MM.1S (cell line): ENCODE measurements at places on chromosomes 1 and 21.

GRCh38 chr21:26834181-26834905, 10.9 kb downstream of the ADAMTS1 start:
- no peak for DNase-seq

GRCh38 chr21:45472445-45473365, 67.7 kb downstream of the COL18A1 start:
- no peak for DNase-seq

DNA sequence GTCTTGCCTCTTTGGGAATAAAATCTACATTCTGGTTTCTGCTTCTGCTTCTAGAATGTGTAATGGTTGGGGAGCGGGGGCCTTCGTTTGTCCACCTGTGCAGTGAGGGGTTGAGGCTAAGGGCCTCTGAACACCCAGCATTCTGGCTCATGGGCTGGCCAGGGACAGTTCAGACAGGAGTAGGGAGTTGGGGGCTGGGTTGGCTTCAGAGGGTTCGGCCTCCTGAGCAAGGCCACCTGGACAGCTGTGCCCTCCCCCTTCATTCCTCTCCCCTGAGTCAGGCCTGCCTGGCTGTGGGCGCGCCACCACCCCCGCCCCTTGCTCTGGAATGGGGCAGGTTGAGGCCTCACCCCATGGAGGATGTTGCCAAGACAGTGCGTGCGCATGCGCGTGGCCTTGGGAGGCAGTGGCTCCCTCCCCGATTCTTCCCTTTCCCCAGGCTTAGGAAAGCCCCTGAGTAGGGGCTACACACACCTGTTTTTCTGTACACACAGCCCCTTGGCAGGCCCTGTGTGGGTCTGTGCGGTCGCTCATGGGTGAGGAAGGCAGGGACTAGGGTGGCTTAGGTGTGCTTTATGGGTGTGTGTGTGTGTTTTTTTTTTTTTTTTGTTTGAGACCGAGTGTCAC, 57.0 kb downstream of the YARS1 start:
- no peak for DNase-seq

DNA sequence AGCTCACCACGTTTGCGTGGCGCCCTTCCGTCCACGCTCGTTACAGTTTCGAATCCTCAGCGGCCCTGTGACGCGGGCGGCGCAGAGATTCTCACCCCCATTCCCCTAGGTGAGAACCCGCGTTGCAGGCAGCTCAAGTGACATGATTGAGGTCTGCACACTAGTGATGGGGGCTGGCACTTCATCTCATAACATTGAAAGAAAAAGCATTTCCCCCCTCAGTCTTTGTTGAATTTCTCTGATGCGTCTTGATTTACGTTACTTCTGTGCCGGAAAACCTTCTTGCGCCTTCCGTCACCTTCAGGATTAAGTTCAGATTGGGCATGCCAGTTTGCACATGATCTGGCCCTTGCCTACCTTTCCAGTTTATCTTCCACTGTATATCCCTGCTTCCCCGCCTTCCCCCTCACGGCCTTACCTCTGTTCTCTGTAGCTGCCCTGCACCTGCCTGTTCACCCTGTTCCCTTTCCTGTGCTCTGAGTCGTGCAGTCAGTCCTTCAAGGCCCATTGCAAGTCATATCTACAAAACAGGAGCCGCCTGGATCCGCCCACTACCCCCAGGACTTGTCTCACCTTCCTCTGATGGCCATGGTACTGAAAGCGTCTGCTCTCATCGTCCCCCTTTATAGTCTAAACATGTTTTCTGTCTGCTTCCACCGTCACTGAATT, 1.1 kb downstream of the CTPS1 start:
- DNase-seq = peak; percentile 54

- DNase-seq = peak; percentile 32
Observed at GRCh38 chr1:55988963-55989452, 590.4 kb downstream of the PLPP3 start.

- no peak for DNase-seq
Observed at GRCh38 chr1:36708587-36708986, 225.9 kb upstream of the CSF3R start.

DNA sequence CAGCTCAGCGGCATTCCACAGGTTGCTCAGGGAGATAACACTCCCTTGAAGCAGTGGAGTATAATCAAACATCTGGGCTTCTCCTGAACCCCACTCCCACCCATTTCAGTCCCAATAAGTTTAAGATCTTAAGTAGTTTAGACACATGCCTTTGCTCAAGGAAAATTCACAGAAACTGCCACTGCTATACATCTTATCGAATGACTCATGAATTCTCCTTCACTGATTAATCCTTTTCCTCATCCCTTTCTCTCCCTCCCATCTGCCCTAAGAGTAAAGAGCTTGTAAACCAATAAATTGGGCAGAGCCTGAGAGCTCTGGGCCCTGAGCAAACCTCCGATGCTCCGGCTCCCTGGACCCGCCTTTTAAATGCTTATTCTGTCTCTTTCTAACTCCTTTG, 10.2 kb downstream of the VN1R5 start:
- no peak for DNase-seq

GRCh38 chr1:220983877-220984635, 104.8 kb downstream of the HLX start:
- no peak for DNase-seq

DNA sequence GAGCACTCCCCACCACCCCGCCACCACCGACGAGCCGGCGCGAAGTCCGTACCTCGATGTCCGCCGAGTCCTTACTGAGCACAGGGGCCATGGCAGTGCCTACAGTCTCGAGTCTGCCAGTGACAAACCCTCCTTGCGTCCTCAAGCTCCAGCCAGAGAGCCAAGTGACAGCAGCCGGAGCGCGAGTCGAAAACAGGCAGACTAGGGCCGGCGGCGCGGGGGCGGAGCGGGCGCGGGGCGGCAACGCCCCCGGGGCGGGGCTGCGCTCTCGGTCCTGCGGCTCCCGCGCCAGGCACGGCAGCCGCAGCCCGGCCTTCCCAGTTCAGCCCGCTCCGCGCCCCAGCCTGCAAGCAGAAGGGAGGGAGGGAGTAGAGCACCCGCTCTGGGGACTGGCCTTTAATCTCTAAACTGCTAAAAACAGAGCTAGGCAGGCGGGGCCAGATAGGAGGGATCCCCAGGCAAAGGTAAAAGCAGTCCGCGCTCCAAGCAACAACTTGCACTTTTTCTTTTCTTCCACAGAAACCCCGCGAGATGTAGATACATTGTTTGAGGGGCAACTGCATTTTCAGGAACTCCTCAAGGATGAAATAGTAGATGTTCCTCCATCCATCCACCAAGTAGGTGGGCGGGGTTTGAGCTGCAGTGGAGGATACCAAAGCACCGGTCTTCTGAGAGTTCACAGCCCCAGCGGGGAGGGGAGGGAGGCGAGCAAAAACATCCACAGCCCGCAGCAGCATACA, at the start of gene DPYD:
TSS of gene DPYD (minus strand) at position 203 of the 740 bp plus-strand sequence. CDS start at position 91, 112 bp downstream.
- DNase-seq = peak; percentile 81

DNA sequence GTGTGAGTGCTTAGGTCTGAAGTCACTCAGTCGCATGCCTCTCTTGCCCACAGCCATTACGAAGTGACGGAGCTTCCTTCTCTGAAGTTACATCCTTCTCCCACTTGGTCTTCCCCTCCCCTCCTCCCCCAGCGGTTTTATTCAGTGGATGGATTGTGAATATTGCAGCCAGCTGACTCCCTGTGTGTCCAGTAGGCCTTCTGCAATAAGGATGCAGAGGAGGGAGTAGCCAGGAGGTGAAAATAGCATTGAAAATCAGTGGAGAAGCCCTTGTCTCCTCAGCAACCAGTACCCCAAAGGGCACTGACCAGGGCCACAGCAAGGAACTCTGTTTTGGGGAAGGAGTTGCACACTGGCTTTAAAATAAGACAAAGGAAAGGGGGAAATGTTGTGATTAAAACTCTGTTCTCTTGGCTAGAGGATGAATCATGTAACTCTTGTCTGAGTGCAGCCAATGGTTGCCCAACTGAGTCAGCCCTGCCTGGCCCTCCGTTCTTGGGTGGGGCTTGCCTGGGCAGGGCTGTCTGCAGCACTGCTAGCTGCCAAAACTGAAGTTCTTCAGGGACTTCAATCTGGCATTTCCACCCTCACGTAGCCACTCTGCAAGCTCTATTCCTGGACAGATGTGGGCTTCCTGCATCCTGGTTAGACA, 4.3 kb downstream of the S100A10 start:
- no peak for DNase-seq

DNA sequence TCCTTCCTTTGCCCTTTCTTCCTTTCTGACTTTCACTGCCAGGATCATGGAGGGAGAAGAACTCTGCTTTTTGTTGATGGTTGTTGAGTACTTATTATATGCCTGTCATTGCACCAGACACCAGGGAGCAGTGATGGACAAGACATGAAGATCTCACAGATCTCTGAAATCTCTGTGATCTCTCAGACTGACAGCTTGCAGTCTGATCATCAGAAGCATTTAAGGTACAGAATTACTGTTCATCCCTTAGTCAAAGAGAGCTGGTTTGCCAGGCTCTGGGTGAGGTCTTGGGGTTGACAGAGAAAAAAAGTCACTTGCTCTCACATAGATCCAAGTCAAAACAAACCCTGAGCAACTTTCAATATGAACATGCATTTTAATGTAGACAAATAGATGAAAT, 299.5 kb upstream of the FMN2 start:
- no peak for DNase-seq
